CD14-positive monocyte (primary cell): ENCODE measurements at places on chromosomes 3 and 15.
A peak's percentile ranks its signal among the peaks of the same experiment; 100 is the strongest.

- no peak for DNase-seq
These were observed 81.4 kb downstream of the MBNL1 start for GRCh38 chr3:152350139-152350538.

GRCh38 chr3:50204804-50205412, at the start of gene SLC38A3:
TSS of gene SLC38A3 (plus strand) at chr3:50205271. CDS start at chr3:50214200, 8,929 bp downstream.
- DNase-seq, result no peak

GRCh38 chr3:98722389-98722788, 40.8 kb upstream of the ST3GAL6 start:
- DNase-seq, result no peak

GRCh38 chr15:93882141-93882540, 349.2 kb upstream of the MCTP2 start:
- DNase-seq, result no peak

GRCh38 chr3:111944372-111944771, 34.5 kb upstream of the ABHD10 start:
- peak; percentile 4 for DNase-seq

DNA sequence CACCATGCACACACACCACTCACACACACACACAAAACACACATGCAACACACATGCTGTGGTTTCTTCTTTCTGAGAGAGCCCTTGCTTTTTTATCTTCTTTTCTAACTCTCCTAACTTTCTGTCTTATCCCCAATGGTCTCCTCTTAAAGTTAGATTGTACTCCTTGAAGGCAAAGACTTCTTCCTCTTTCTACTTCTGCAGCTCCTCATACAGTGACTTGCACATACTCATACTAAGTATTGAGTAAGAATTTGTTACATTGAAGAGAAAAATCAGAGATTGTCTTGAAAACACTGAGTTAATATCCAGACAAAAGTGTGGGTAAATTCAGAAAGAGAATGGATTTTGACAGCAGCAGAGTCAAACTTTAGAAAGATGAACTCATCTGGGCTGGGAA, 64.4 kb downstream of the GTPBP8 start:
- peak; percentile 66 for DNase-seq

GRCh38 chr15:38010395-38010794, 76.0 kb downstream of the TMCO5A start:
- DNase-seq, result no peak

- DNase-seq, result no peak
These were observed 24.7 kb downstream of the LYSMD4 start for GRCh38 chr15:99708563-99708962.

GRCh38 chr15:91909574-91909973, 56.1 kb downstream of the SLCO3A1 start:
- DNase-seq, result no peak

GRCh38 chr3:31848911-31849310, 132.2 kb downstream of the OSBPL10 start:
- no peak for DNase-seq

DNA sequence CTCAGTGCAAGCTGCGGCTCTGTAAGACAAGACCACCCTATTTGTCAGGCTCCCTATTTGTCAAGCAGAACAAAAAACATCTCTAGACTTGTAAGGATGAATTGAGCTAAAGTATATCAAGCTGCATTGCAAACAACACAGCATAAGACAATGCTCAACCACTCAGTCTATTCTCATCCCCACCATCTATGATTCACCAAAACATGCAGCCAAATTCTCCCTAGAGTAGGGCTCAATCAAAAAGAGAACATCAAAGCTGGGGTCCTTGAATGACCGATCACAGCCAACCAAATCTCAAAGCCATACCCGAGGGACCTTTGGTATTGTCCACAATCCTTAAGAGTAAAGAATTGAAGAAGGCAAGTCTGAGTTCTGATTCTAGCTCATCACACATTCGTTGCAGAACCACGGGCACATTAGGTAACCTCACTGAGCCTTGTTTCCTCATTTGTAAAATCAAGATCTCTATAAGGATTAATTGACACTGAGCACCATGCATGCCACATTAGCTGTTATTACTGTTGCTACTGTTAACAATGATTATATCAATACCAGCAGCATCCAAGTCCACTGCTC, 31.2 kb downstream of the RFTN1 start:
- peak; percentile 58 for DNase-seq

DNA sequence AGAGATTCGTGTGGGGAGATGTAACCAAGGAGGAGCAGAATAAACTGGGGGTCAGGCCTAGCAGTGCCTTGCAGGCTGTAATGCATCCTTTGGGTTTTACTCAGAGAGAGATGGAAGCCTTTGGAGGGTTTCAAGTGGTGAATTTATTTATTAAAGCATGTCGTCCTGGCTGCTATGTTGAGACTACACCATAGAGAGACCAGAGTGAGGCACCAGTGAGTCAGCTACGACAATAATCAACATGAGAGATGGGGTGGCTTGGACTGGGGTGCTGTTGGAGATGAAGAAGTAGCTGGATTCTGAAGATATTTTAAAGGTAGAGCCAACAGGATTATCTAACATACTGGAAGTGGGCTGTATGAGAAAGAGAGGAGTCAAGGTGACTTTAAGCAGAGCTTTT, 335.3 kb upstream of the ARHGEF26 start:
- no peak for DNase-seq

DNA sequence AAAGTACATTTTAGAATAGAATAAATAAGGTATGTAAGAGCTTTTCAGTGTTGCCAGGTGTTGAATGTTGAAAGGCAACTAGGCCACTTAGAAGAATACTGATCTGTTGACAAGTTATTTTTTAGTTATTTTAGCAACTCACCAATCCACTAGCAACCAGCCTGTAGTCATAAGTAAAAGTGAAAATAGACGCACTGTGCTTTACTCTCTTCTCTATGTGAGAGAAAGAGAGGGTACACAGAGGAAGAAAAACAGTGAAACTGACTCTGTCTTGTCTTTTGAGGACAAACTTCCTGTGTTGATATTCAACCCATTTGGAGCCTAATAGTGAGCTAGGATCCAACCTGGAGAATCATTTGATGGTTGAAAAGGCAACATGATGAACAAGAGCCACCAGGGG, 327.1 kb upstream of the GOLIM4 start:
- no peak for DNase-seq

DNA sequence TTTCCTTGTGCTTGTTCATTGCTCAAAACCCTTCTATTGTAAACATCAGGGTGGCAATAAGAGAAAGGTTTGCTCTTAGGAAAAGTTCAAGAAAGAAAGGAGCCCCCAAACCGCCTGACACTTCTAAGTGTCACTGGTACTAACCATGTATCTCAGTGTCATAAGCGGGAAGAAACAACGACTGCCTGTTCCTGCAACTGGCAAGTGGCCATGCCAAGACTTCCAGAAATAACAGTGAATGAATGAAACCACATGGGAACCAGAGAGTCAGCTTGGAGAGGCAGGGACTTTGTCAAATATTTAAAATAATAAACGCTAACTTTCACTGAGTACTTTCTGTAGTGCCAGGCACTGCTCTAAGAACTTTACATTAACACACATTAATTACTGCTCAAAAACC, 1.1 kb downstream of the PLSCR2 start:
- no peak for DNase-seq

GRCh38 chr3:118501152-118501551, 533.5 kb downstream of the IGSF11 start:
- DNase-seq, result no peak

GRCh38 chr3:38598791-38599190, 50.7 kb downstream of the SCN5A start:
- DNase-seq, result no peak

DNA sequence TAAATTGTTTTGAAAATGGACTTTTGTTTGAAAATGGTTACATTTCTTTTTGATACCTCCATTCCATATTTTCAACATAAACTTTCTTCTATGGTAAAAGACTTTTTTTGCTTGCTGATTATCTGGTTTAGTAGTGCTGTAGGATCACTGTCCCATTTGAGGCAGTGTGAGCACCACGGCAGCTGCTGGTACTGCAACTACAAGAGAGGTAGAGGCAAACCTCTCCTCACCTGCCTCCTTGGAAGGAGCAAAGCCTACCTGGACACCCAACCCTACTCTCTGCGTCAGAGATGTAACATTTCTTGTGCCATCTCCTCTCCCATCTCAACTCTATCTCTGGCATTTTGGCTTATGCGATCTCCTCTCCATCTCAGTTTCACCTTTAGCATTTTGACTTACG, 460.1 kb downstream of the SHQ1 start:
- no peak for DNase-seq

DNA sequence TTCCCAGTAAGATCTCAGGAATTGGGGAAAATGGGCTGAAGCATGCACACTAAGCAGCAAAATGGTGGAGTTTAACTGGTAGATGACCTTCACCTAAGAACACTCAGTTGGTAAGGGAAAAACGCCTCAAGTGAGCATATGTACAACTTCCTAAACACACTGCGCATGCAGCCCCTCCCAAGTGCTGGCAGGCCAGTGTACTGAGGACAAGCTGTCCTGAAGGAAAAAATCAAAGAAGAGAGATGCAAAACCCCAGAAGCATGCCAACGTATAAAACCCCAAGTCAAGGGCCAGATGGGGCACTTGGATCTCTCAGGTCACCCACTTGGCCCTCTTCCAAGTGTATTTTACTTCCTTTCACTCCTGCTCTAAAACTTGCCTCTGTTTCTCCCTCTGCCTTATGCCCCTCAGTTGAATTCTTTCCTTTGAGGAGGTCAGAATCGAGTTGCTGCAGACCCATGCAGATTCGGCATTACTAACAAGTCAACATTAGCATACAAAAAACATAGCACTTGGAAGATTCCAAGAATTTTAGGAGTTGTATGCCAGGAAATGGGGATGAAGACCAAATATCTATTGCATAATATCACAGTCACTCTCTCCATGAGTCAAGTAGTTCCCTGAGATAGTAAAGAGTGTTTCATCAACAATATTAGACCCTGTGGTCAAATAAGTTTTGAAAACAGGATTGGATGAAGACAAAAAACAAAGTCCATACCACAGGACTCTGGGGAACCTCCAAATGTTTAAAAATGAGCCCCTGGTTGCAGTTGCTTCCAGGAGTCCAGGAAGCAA, 10.8 kb upstream of the FYCO1 start:
- DNase-seq, result no peak

- no peak for DNase-seq
These were observed 7.3 kb downstream of the RPL39L start for GRCh38 chr3:187131981-187132380.

DNA sequence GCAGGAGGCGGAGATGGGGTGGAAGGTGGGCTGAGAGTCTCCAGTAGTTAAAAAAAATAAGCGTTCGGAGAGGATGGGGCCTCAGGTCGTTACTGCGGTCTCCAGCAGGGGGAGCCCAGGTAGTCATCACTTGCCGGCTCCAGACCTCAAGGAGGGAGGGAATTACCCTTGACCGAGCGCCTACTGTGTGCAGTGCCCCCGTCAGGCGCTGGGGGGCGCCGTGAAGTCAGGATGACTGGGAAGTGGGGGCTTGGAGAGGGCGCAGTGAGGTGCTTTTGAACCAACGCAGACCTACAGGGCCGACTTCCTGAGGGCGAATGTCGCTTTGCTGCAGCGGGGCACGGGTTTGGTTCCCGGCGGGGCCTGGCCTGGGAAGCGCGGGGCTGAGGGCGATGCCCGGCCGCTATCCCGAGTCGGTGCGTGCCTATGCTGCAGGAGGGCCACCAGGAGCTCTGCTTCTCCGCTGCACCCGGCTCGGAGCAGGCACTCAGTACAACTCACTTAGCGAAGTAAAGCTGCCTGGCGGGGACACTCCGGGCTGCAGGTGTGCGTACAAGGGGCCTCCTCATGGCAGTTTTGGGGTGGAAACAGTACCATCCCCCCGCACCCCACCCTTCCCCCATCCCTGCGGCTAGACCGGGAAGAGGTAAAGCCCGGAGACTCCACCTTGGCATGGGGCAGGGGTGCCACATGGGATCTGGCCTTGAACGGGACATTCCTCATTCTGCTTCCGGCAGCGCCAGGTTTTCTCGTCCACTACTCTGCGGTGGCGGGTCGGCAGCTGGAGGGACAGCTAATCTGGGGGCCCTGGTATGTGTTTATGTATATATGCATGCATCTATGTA, 79.8 kb downstream of the RHCG start:
- DNase-seq, result peak; percentile 86

DNA sequence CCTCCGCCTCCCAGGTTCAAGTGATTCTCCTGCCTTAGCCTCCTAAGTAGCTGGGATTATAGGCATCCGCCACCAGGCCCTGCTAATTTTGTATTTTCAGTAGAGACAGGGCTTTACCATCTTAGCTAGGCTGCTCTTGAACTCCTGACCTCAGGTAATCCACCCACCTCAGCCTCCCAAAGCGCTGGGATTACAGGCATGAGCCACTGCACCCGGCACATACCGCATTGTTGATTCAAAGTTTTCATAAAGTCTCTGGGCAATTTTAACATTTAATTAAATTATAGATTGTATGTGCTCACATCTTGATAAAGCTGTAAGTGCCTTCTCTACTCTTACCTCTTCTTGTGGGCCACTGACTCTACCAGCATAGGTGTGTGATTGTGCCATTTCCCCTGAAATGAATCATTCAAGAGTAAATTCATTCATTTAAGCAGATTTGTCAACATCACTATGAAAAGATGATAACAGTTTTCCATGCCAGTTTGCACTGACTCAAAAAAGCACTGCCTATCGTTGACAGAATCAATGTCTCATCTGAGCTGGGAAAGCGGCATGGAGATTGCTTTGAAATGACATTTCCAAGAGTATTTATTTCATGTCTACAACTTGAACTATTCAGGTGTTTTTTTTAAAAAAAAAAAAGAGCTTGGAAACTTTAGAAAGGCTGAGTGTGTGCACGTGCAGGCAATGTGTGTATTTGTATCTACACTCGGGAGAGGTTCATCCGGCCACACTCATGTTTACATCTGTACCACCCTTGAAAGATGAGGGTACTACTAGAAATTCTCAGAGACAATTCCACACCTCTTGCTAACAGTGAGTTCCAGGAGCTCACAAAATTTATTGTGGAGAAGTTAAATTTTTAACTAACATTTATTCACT, 3.5 kb downstream of the BCL2A1 start:
- DNase-seq, result no peak

- peak; percentile 38 for DNase-seq
These were observed 12.1 kb upstream of the POLG start for GRCh38 chr15:89346516-89347231.

- no peak for DNase-seq
These were observed 21.6 kb upstream of the DUSP7 start for GRCh38 chr3:52077925-52078324.

- no peak for DNase-seq
These were observed 610 bp downstream of the MAP4 start for GRCh38 chr3:48015431-48016180.

DNA sequence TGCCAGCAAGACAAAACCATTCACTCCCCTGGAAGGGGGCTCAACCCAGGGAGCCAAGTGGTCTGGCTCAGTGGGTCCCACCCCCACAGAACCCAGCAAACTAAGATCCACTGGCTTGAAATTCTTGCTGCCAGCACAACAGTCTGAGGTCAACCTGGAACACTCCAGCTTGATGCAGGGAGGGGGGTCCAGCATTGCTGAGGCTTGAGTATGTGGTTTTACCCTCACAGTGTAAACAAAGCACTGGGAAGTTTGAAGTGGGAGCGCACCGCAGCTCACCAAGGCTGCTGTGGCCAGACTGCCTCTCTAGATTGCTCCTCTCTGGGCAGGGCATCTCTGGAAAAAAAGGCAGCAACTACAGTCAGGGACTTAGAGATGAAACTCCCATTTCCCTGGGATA, 81.7 kb downstream of the MSL2 start:
- DNase-seq, result no peak

- DNase-seq, result no peak
These were observed 59.2 kb downstream of the LIPC start for GRCh38 chr15:58490888-58491473.

GRCh38 chr3:117228466-117228865, 518.9 kb downstream of the TUSC7 start:
- DNase-seq, result no peak
